ENCODE measurements at places on chromosomes 12 and 14.

GRCh38 chr14:94601884-94602391, 10.3 kb upstream of the SERPINA3 start:
- no peak for DNase-seq

GRCh38 chr14:24982472-24983155, 67.3 kb downstream of the STXBP6 start:
- DNase-seq, result no peak

DNA sequence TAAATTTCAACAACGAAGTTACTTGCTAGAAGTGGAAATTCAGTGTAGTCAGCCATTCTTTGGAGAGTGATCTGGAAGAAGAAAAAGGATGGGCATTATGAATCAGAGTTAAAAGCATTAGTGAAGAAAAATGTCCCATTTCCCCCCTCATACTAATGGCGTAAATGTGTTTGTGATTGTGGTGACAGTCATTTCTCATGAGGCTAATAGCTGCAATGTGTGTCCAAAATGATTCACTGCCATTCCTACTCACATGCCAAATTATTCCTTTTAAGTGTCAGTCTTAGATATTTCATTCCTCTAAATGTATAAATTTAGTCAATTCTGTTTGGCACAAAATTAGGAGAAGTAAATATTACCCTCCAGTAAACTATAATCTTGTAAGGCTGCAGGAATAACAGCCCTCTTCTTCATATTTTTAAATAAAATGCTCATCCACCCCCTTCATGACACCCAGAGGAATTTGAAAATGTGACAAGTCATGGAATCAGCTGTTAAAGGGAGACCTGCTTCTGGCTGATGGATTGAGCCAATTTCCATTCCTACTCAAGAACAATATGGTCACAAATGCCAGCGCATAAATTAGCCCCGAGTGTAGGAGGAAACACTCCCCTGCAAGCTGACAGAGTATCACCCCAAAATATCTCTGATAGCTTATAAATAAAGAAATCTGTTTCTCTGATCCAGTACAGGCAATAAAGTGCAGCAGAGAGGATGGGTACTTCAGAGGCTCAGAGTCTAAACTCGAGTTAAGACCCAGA, 912.3 kb upstream of the SEL1L start:
- no peak for DNase-seq

DNA sequence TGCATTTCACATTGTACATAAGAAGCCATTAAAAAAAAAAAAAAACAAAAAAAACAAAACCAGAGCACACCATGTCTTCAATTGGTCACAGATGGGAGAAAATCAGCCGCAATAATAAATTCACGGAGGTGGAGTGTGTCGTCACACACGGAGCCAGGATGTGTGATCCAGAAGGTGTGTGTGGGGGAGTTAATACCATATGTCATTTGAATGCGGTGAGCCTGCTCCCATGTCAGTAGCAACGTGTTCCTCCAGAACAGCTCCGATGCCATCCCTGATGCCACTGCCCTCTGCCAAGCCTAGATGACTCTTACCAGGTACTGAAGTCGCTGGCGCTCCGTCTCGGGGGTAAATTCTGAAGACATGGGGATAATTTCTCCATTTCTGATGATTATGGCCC, 197.8 kb downstream of the PPM1H start:
- DNase-seq, result no peak

- no peak for DNase-seq
Observed at GRCh38 chr12:93148412-93148811, 219.3 kb upstream of the EEA1 start.

- DNase-seq, result no peak
Observed at GRCh38 chr12:10700581-10700980, 22.5 kb downstream of the YBX3 start.

DNA sequence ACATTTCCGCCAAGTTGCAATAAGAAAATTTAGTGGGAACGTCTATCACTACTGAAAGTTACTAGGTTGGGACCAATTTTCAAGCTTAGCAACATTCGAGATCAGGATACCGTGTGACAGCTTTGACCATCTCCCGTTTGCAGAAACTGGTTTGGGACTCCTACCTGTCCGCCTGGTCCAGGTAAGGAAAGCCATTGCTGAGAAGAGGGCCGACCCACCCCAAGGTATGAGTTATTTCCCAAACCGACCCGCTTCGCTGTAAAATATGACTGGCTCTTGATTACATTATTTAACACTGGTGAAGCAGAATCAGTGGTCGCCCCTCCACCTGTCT, 271 bp downstream of the DNAI7 start:
- no peak for DNase-seq

DNA sequence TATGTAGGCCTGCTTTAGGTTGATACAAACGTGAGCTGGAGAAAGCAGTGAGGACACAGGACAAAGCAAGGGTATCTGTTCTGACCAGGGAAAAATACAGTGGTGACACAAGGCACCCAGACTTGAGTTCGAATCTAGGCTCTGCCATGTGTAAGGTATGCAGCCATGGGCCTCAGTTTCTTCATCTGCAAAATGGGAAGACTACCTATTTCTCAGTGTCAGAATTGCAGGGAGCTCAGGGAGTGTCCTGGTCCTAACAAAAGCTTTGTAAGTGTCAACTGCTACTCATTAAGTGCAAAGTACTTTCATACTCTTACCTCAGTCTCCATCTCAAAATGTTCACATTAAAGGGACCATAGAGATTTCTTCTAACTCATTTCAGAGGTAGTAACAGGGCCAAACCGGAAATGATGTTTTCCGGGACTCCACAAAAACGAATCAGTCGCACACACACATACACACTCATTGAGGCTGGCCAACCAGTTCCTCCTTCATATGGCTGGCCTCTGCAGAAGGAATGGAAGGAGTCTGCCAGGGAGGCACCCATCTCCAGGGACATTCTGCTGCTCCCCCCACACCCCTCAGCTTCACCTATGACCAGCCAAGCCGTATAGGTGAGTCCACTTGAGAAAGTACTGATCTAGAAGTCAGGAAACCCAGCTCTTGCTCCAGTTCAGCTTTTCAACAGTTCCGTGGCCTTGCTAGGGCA, 7.8 kb downstream of the CTDSP2 start:
- DNase-seq, result peak; percentile 48

- no peak for DNase-seq
Observed at GRCh38 chr12:75711271-75711670, 199.9 kb upstream of the KRR1 start.

GRCh38 chr14:30725763-30726162, 103.6 kb downstream of the SCFD1 start:
- DNase-seq, result no peak

GRCh38 chr14:103292426-103293374, 41.3 kb upstream of the EIF5 start:
- DNase-seq, result peak; percentile 68

- no peak for DNase-seq
Observed at GRCh38 chr14:80615831-80616230, 325.7 kb downstream of the CEP128 start.

DNA sequence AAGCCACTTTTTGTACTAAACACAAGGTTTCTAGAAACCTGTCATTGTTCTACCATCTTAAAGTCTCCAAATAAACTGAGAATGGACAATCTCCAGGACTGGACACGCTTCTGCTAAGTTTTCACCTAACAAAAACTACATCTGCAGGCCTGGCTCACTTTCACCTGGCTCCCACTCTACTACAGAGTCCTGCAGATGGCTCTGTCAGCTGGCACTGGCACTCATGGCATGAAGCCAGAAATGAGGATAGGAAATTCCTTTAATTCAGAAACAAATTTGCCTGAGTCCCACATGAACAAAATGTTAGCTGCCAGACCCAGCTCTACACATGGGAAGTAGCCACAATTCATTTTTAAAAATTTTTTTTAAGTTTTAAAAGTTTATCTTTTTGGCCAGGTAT, 42.1 kb downstream of the STXBP6 start:
- no peak for DNase-seq

GRCh38 chr14:90263748-90264449, 7.5 kb downstream of the PSMC1 start:
- DNase-seq, result no peak

DNA sequence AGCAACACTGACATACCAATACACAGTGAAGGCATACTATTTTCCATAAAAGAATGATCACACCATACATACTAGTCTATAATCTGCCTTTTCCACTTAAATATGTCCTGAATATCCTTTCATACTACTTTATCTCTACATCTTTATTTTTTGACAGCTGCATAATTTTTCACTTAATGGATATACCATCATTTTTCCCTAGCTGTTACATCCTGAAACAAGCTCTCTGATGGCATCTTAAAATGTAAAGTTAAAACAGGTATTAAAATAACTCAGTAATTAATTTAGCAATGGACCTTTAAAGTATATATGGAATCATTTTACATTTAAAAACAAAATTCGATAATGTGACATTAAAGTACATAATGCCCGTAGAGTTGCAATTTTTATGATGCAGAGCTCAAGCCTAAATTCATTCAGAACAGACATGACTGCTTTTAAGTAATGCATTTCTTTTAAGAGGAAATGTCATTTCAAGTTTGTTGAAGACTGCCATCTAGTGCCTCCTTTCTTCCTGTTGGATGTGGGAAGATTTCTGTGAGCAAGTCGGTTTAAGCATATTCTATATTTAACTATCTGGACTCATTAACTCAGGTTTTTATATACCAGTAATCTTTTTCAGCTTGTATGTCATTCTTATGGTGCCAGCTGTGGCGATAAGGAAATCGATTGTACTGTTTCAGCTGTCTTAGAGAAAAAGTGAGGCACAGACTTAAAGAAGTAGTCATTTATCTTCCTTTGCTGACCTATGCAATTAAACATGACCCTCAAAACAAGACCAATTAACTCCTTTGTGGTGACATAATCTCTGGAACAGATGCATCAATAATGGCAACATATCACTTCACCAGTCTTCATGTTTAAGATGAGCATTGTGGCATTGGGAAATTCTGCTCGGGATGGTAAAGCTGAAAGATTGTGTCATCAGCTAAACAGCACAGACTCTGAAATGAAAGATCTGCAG, 20.3 kb downstream of the PRICKLE1 start:
- DNase-seq, result peak; percentile 5

- no peak for DNase-seq
Observed at GRCh38 chr12:47458279-47458678, 247.6 kb downstream of the RPAP3 start.

DNA sequence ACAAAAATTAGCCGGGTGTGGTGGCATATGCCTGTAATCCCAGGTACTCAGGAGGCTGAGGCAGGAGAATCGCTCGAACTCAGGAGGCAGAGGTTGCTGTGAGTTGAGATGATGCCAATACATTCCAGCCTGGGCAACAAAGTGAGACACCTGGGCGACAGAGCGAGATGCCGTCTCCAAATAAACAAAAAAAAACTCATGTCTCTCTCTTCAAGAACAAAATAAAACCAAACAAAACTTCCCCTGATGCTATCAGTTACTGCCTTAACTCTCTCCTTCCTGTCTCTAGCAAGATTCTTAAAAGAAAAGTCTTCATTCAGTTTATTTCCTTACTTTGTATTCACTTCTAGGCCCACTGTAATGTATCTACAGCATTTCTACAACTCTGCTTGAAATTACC, 20.8 kb downstream of the KLHL28 start:
- peak; percentile 15 for DNase-seq

DNA sequence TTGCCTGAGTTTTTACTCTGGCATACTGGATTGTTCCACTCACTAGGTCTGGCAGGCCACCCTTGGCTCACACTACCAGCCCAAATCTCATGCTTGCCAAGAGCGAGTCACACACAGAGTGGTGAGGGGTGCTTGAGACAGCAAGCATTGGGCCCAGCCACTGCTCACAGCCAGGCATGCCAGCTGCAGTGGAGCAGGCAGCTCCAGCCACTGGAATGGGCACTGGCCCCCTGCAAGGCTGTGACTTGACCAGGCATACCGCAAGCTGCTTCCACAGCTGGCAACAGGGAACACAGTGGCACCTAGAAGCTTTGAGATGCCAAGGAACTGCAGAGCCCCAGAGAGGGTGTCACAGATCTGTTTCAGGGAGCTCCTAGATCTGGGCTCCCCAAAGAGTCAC, 488.5 kb downstream of the LRFN5 start:
- no peak for DNase-seq

Measured in CD4-positive, alpha-beta T cell treated with Interleukin-12 subunit alpha and Interleukin-12 subunit beta, for 1 hour (primary cell).